Stimulated activated CD8-positive, alpha-beta memory T cell treated with anti-CD3 and anti-CD28 coated beads, Interleukin-4, amount 100 ng/mL, for 1 hour (primary cell): ENCODE measurements at places on chromosomes 1 and 21.

GRCh38 chr1:92441697-92442342 is 44.9 kb downstream of the GFI1 start:
- no peak for DNase-seq

DNA sequence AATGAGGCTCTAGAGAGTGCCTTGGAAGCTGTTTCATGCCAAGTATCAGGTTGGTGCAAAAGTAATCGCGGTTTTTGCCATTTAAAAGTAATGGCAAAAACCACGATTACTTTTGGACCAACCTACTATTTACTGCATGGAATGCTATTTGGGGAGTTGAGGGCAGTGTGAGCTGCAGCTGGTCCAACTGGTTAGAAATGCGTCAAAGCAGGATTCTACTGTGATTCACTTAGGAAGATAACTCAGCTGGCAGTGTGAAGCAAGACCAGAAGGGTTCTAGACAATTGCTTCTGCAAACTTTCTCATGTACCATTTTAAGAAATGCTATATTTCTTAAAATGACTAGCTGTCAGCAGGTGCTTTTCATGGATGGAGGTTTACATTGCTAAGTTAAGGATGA is 21.2 kb upstream of the PLA2G2C start:
- no peak for DNase-seq

GRCh38 chr1:31897526-31898100 is 40.6 kb downstream of the PTP4A2 start:
- no peak for DNase-seq

- DNase-seq = no peak
Observed at GRCh38 chr1:202857136-202857610, 31.8 kb downstream of the RABIF start.

DNA sequence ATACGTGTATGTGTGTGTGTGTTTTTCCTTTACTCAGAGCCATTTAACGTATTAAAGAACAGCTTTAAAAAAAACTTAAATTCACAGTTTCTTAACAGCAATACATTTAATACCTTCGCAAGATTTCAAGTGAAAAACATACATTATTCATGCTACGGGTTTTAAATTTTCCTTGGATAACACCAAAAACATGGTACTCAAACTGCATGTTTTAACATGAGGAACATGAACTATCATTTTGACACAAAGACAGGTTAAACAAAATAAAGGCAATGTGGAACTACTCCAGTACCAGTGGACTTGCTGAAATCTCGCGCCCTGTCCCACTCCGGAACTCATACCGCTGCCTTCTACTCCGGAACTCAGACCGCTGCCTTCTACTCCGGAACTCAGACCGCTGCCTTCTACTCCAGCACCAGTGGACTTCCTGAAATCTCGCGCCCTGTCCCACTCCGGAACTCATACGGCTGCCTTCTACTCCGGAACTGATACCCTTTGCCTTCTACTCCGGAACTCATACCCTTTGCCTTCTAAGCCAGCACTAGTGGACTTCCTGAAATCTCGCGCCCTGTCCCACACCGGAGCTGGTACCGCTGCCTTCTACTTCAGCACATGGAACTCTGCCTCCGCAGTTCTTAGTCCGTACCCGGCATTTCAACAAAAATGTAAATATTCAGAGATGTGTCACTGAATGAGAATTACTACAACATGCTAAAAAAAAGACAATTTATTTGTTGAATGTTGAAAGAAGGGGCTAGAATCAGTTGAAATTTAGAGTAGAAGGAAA is 148.6 kb downstream of the NCAM2 start:
- no peak for DNase-seq

DNA sequence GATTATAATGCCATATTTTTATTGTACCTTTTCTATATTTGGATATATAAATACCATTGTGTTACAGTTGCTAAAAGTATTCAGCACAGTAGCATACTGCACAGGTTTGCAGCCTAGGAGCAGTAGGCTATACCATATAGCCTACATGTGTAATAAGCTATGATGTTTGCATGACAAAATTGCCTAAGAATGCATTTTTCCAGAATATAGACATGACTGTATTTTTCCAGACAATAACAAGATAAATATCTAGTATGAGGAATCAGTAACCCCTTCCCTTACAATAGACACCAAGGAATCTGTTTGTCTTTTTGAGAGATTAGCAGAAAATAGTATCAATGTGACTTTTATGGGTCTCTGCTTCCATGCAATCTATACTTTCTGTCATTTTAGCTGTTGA is 228.6 kb downstream of the GRIK1 start:
- DNase-seq = no peak

DNA sequence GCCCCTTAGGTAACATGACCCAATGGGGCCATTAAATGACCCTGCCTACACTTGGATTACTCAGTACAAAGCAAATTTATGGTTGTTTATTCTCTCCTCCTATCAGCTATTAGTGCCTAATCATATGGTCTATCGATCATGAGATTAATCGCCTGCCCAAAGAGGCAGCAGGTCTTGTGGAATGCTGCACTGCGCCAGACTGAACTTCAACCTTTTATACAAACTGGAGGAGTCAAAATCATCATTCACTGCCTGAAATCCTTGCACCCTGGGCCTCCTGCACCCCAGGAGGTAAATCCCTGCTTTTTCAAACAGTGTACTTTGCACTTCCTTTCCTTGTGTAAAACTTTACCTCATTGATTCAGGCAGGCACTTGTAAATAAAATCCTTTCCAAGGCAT is 69.7 kb downstream of the NFIA start:
- DNase-seq = no peak

GRCh38 chr1:30382496-30382895 is 340.9 kb downstream of the MATN1 start:
- DNase-seq = no peak

DNA sequence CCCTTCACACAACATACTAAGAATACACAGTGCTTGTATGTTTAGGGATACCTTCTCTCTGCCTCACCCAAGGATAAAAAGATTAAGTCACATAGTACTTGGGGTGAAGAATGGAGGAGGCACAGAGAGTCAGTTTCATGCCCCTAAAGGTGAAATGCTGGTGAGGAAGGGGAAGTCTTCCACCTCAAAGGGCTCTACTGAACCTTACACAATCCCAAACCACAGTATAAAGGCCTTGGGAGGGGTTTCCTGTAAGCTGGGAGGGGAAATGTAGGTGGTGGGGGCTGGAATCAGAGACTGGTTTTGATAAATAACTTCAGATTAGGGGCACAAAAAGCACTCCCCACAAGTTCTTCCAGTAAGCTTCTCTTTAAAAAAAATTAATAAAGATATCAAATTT is 3.5 kb downstream of the MINDY1 start:
- DNase-seq = no peak

GRCh38 chr1:209456878-209457277 is 126.6 kb upstream of the CAMK1G start:
- no peak for DNase-seq

DNA sequence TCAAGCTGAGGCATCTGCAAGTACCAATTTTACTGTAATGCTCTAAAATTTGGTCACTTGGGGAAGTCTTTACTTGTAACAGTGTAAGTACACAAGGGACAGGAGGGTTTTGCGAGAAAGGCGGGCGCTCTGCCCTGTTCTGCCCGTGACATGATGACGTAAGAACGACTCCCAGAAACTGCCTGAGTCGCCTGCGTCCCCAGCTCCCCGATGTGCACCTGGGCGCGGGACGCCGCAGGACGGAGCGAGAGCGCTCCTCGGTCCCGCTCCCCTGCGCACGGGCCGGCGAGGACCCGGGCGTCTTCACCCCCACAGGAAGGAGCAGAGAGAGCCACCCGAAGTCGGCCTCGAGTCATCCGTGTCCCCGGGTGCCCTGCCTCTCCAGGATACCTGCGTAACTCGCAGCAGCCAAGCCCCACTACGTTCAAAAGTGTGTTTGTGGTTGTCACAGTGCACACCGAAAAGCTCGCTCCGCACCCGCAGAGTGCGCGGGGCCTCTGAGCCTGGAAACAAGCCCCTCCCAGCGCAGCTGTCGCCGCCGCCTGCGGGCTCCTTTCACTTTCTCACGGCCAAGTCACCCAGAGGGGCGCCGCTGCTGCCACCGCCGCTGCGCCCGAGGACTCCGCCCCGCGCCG is 3.3 kb upstream of the ZBTB18 start:
- DNase-seq = no peak

GRCh38 chr1:22150923-22151322 is 8.0 kb upstream of the WNT4 start:
- no peak for DNase-seq

DNA sequence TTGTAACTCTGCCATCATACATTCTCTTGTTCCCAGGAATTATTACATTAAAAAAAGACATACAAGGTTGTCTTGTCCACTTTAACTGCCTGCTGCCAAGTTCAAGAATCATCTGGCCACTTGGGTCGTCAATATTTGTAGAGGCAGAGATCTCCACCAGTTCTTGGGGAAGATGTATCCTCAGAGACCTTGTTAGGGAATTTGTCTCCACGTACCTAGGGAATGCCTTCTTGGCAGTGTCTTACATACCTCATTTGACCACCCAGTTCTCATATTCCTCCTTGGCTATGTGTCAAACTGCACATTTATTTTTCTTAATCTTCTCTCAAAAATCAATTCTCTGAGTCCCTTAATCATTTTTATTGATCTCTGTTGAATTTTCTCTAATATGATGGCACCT is 266.0 kb downstream of the SPATA17 start:
- DNase-seq = no peak

DNA sequence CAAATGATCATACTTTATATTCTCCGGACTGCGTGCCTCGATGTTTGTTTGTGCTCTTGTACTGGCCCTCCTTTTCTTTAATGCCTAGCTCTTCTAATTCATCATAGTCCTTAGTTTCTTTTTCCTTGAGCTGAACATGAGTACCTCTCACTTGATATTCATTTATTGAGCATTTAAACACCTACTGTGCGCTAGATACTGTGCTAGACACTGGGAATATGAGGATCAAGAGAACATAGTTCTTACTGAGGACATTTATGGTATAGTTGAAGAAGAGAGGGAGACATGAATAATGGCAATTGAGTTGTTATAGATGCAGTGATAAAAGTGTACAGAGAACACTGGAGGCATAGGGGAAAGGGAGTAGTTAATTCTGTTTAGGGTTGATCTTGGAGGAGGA is 22.0 kb downstream of the SUCO start:
- no peak for DNase-seq

GRCh38 chr1:117793413-117793812 is 136.0 kb downstream of the GDAP2 start:
- DNase-seq = no peak

DNA sequence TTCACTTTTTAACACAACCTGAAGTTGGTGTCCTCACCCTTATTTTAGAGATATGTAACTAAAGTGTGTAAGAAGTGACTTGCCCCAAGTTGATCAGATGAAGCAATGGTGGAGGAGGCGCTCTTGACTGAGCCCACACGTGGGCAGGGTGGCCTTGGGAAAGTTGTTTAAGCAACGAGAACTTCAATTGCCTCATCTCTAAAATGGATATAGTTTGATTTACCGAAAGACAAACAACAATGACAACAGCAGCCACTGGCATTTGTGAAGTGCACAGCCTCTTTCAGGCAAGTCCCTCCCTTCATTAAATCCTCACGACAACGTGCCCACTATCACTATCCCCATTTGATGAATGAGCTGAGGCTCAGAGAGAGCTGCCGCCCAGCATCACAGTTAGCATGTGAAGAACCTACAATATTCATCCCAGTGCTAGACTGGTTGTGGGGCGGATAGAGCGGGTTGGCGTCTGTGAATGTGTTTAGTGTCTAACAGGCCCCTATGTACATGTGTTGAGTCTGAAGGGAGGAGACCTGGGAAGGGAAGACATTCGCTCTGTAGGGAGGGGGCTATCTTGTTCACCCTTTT is 3.0 kb downstream of the IL22RA1 start:
- DNase-seq = no peak

GRCh38 chr1:3452866-3453175 is 1.6 kb upstream of the ARHGEF16 start:
- DNase-seq = no peak

DNA sequence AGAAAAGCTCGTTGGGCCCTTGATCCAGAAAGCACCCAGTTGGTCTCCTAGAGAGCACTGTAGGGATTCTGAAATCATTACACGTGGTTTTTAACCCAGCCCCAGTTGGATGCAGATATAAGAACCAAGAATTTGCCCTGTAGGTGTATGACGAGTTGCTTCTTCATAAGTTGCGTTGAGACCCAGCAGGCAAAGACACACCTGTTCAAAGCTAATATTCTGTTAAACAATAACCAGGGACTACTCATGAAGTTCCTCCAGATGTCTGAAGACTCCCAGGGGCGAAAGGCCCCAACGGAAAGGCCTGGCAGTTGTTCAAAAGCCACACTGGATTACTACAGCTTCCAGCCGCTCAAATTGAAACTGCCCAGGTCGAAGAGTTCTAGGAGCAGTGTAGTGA is 88.6 kb upstream of the HNRNPU start:
- no peak for DNase-seq

DNA sequence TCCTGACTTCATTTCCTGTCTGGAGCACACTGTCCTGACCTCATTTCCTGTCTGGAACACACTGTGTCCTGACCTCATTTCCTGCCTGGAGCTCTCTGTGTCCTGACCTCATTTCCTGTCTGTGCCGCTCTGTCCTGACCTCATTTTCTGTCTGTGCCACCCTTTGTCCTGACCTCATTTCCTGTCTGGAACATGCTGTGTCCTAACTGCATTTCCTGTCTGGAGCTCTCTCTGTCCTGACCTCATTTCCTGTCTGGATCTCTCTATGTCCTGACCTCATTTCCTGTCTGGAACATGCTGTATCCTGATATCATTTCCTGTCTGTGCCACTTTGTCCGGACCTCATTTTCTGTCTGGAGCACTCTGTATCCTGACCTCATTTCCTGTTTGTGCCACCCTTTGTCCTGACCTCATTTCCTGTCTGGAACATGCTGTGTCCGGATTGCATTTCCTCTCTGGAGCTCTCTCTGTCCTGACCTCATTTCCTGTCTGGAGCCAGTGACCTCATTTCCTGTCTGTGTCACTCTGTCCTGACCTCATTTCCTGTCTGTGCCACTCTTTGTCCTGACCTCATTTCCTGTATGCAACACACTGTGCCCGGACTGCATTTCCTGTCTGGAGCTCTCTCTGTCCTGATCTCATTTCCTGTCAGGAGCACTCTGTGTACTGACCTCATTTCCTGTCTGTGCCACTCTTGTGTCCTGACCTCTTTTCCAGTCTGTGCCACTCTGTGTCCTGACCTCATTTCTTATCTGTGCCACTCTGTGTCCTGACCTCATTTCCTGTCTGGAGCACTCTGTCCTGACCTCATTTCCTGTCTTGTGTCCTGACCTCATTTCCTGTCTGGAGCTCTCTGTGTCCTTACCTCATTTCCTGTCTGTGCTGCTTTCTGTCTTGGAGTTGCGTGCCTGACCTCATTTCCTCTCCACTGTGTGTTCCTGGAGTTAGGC is 27.6 kb downstream of the SKI start:
- peak; percentile 50 for DNase-seq

- no peak for DNase-seq
Observed at GRCh38 chr1:167430134-167430848, 88.0 kb downstream of the CD247 start.
